Fibroblast of skin of left biceps (primary cell): ENCODE measurements at places on chromosomes 4 and X.
A peak's percentile ranks its signal among the peaks of the same experiment; 100 is the strongest.

DNA sequence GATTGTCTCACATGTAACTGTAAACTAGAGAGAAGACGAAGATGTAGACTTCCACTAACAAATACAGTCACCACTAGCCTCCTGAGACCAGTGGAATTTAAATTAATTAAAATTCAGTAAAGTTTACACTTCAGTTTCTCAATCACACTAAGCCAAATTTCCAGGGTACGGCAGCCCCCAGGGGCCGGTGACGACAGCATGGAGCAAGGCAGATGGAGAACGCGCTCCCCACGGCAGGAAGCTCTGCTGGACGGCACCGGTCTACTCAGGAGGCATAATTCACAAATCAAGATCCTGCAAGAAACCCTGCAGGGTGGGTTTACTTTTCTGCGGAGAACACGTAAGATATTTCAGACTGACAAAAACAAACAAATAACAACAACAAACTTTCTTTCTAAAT, 80.7 kb downstream of the FAT1 start:
- DNase-seq = no peak

DNA sequence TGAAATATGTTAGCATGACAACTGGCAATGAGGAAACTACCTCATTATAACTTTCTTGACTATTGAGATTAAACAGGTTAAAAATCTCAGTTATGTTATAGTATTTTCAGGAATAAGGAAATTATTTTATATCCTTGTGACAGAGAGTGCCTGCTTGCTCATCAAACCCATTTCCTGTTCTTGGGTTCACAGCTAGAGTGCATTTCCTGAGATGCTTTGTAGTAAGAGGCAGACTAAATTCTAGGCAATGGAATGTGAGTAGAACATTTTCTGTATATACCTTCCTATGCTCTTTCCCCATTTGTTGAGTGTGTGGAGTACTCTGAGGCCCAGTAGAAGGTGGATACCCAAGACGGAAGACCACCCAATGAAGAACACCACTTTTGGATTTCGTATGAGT, 96.9 kb upstream of the CASK start:
- no peak for DNase-seq

DNA sequence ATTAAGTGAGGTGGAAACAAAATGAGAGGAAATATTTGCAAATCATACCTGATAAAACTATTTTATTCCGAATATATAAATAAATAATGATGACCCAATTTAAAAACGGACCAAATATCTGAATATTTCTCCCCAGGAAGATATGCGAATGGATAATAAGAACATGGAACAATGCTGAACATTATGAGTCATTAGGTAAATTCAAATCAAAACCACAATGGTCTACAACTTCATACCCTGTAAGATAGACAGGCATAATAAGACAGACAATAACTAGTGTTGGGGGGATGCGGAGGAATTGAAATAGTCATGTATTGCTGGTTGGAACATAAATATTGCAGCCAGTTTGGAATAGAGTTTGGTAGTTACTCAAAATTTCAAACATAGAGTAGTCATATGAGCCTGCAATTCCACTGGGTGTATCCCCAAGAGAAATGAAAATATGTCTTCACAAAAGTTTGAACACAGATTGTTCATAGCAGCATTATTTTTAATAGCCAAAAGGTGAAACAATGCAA, 47.6 kb upstream of the DRP2 start:
- DNase-seq = no peak

DNA sequence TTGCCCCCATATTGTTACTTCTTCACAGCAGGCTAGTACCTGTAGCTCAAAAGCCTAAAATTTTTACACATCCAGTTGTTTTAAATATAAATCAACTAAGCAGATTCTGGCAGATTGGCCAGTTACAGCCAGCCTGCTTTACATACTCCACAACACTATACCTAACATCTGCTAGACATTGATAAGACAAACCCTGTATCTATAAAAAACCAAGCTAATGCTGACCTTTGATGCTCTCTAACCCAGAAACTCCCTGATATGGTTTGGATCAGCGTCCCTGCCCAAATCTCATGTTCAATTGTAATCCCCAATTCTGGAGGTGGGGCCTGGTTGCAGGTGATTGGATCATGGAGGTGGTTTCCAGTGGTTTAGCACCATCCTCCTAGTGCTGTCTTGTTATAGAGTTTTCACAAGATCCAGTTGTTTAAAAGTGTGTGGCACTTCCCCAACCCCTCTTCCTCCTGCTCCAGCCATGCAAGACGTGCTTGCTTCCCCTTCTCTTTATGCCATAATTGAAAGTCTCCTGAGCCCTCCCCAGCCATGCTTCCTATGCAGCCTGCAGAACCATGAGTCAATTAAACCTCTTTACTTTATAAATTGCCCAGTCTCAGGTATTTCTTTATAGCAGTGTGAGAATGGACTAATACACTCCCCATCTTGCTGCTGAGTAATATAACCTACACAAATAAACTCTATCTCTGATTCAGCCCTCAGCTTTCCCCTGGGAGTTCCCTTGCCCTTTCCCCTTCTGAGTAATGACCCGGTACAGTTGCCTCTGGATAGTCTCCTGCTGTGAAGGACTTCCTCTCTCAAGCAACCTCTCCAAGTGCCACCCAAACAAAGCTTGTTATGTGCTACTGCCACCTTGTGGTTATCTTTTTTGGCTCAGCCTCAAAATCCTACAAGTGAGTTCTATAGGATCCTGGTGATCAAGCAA, 39.6 kb downstream of the ZCCHC13 start:
- DNase-seq = peak; percentile 80

DNA sequence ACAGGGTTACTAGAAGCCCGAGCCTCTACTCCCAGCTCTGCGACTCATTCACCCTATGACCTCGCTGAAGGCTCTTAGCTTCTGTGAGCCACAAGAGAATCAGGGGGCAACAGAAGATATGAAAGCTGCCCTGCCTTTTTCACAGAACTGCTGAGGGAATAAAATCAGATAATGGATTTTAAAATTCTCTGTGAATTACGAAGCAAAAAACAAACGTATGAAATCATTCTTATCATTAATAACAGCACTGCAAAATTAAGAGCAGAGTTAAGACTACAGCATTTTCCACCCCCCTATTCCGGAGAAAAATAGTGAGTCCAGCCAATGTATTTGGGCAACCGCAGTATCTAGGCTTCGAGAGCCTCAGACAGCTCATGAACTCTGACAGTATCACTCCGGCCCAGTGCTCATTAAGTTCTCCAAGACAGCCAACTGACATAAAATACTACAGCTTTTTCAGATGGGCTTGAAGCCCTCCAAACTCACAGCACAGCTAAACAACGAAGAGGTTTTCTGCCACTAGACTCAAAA, 33.4 kb downstream of the AFAP1 start:
- no peak for DNase-seq

DNA sequence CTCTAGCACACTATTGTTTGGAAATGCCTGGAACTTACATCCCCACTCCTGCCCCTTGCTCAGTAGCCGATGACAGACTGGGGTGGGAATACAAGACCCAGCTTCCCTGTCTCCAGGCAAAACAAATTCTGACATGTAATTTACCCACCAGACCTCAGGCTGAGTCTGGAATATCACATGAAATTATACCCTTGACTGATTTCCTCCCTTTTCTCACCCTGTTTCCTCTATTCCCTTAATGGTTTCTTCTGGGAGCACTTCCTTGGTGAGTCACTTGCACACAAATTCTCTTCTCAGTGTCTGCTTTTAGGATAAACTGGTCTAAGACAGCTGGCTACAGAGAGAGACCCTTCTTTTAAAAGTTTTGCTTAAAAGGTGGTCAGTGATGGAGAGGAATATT, 65.8 kb upstream of the DIPK2B start:
- DNase-seq = no peak

DNA sequence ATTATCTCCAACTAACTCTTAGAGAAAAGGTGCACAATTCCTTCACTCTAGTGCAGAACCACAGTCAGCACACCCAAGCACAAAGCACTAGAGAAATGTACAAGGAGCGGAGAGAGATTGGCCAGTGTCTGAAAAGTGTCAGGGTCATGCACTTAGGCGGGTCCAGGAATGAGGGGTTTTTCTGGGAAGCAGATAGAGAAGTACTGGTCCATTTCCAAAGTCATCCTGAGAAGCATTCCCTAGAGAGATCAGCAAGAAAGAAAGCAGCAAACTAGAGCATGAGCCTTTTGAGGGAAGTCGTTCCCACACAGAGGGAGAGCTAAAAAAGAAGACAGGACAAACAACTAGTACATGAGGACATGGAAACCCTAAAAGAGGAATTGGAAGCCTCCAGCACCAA, 168.1 kb upstream of the MAP3K15 start:
- DNase-seq = no peak

DNA sequence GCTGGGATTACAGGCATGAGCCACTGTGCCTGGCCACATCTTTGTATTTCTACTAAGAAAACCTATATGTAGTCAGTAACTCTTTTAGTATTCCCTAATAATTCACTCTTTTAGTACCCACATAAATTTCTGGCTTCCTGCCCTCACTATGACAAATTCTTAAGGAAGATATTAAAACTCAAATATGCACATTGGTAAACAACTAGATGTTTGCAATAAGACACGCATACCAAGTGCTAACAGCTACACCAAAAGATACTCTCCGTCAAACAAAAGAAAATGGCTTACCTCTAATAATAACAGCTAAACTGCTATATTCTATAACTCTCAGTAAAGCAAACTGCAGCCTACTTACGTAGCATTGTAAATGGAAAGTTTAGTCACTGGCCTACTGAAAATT, 6.3 kb downstream of the UBA6 start:
- DNase-seq = no peak

DNA sequence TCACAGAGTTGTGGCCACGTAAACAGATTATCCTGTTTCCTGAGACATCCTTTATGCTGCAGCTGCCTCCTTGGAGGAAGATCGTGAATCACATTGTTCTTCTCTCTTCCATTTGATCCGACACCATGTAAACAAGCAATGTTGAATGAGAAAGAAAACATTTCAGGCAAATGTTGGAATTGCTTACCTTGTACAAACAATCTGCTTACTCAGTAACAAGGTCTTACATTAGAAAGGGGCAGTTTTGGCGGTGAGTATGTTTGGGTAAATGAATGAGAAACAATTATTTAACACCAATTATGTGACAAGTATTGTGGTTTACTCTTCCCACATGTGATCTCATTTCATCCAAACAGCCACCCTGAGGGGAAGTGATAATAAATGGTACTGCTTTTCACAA, 637.8 kb downstream of the RAB28 start:
- no peak for DNase-seq

- no peak for DNase-seq
These were observed 7.1 kb upstream of the CENPU start for GRCh38 chr4:184740980-184741391.

- DNase-seq = no peak
These were observed 89.2 kb upstream of the EXOC1L start for GRCh38 chr4:55730280-55730931.

DNA sequence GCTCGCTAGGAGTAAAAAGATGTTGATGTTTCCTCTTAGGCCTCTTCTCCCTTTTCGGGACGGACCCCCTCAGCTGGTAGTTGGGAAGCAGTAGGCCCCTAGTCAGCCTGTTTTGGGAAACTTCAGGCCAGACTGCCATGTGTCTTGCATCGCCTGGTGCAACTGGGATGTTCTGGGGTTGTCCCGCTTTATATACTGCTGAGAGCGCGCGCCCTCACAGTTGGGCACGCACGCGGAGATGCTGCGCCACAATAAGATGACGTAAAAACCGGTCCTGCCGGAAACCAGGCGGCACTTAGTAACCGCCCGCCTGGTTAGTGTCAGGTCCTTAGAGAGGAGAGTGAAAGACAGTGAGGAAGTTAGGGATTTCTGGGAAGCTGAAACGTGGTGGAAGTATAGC, 231.3 kb upstream of the CT83 start:
- no peak for DNase-seq

- no peak for DNase-seq
These were observed 351.3 kb downstream of the SLC7A11 start for GRCh38 chr4:137890812-137891211.

- DNase-seq = no peak
These were observed 1415.6 kb upstream of the PCDH7 start for GRCh38 chr4:29304595-29304994.

DNA sequence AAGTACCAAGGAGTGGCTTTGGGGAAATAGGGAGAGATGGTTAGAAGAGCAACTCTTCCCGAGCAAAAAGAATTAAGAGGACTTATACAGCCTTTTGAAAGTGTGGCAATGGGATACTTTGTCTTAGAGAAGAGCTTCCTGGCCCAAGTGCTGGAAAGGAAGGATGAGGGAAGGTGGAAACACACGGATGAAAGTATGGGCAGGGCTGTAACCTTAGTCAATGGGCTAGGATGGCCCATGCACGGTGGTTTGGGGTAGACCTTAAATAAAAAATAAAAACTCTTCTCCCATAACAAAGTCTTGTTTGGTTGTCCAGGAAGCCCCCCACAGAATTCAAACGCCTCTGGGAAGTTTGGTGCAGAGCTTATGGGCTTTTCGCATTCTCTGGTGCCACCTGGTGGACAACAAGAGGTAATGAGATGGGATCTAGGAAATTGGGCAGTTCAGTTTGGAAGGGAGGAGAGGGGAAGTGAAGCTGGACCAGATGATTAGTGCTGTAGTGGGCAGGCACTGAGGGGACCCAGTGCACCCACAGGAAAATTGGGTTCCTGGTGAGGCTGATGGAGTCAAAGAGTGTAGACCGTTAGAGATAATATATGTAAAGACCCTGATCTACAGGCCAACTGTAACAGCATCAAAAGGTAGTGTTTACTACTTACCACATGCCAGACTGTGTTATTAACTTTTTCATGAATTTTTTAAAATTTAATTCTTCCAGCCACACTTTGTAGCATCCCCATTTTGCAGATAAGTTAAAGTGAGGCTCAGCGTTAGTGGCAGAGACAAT, 13.8 kb upstream of the ENOX2 start:
- no peak for DNase-seq
